Stimulated activated memory B cell treated with anti-CD40 and anti-IgM and Interleukin-4, amounts not matched to agents 10 μg/mL and 1 μg/mL and 100 μg/mL, for 72 hours (primary cell): ENCODE measurements at places on chromosomes 5 and 9.

DNA sequence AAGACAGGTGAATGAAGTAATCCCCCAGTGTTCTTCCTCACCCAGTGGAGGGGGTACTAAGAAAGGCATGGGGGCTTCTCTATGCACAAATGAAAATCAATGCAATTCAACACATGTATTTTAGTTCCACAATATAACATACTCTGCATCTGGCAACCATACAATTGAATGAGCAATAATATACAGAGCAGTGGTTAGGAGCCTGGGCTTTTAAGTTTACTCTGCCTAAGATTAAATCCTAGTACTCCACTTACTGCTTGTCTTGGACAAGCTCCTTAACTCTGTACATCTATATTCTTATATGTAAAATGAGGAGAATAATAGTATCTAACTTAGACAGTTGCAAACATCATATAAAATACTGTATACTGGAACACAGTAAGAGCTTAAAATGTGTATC lies 195.4 kb upstream of the TRIM32 start:
- ATAC-seq: no peak

DNA sequence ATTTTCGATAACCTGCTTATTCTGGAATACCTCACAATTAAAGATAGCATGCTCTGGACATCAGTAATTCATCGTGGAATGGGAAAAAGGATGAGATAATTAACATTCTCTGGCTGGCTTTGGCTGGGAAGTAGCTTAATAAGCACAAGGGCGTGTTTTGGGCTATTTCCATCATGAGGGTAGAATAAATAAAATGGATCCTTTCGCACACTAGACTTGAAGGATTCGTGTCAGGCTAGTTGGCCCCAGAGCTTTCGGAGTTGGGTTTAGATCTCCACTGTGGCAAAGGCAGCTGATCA lies 151.2 kb upstream of the ADRA1B start:
- ATAC-seq: no peak

GRCh38 chr9:116238225-116238624 lies 84.6 kb downstream of the PAPPA start:
- no peak for ATAC-seq

- no peak for ATAC-seq
Observed at GRCh38 chr5:4387290-4387689, 752.8 kb upstream of the ADAMTS16 start.

DNA sequence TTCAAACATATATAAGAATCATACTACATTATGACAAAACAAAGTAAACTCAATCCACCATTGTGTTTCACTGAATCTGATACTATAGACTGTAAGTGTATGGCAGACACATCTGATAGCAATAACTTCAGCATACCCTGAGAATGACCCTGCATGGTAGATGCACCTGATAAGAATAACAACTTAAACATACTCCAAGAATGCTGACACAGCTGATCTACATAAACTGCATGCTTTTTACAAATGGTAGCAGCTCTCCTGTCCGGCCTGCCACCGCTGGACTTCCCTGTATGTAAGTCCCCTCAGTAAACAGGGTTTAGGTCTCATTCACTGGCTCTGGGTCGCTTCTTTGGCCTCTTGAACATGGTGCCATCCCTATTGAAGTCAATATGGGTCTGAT lies 100.4 kb downstream of the ANKH start:
- ATAC-seq: no peak

DNA sequence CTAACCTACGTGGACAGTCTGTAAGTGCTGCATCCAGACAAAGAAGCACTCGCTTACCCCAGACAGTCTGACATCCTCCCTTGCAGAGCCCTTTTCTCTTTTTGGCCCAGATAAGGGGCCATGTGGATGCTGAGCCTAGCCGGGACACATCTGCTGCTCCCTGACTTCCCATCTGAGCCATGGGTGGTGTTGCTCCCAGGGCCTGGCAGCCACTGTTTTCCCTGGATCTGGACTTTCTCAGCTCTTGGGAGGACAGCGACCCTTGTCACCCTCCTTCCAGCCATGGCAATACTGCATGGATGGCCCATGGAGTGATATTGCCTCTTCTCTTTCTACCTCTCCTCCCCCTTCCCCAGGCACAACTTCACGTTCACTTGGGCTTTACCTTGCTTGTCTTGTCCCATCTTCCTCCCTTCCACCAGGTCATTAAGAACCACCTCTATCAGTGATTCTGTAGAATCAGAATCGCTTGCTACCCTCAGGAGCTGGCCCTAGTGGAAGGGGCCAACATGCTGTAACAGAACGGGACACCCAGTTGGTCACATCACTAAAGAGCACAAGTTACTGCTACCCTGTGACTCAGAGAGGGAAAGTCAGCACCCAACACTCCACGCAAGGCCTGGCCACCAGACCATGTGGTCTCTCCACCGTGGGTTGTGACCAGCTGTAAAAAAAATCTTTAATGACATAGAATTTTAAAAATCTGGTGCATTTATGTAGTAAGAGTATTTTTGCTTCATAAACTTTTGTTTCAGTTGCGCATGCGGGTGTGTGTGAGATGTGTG lies 4.4 kb downstream of the NEURL1B start:
- ATAC-seq: no peak
